ENCODE measurements at places on chromosomes 5 and 9. TPM values are rescaled to one million over a fixed set of nuclear protein-coding genes. Genes with fewer than 3 reads are reported as not detected.
A peak's percentile ranks its signal among the peaks of the same experiment; 100 is the strongest.

DNA sequence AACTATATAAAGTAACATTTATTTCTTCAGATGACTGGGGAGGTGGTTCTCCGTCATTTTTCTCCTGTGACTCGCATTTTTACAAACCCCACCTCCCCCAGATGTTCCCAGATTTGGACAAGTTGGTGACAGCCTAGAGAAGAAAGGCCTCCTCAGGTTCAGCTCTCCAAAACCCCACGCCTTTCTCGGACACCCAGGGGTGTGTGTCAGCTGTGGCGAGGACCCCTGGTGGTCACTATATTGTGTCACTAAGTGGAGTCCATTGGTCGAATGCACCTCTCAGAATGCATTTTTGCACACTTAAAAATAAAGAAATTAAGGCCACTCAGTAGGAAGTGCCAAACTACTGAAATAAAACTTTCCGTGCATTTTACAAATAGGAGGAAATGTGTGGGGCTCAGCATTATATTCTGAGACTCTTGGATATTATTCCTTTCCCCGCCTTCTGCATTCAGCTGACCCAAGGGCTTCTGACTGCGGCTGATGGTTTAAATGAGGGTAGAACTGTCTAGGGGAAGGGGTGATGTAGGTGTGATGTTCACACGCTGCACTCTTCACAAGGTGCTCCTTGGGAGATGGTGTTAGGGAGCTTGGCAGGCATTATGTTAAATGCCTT is 47.6 kb downstream of the ACO1 start:
- peak; percentile 23 for DNase-seq

DNA sequence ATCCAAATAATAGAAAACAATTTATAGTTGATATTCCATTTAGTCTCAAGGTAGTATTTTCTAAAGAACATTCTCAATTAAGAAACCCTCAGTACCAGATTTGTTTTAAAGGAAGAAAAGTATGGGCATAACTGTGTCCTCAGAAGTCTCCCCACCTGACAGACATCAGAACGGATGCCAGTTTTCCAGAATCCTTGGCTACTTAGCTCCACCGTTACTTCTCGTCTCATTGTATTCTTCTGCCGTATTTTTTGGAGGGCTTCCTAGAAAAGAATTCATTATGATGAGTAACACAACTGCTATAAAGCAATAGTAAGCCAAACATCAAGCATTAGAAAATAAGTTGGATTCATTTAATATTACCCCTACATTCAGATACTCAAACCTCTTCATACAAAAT is 67.8 kb downstream of the DROSHA start:
- DNase-seq: no peak

GRCh38 chr9:73077625-73078030 is 74.0 kb upstream of the ANXA1 start:
- DNase-seq: no peak

- DNase-seq: no peak
Measured at GRCh38 chr5:111126896-111127295, 34.7 kb downstream of the WDR36 start.

GRCh38 chr5:127288676-127289075 is 1.9 kb upstream of the MEGF10 start:
- DNase-seq: no peak

Gene SLC46A2
- not detected for total RNA-seq

GRCh38 chr5:73644385-73644963 is 18.5 kb downstream of the ARHGEF28 start:
- no peak for DNase-seq

Gene FAM78A
- total RNA-seq: 0.64 TPM

DNA sequence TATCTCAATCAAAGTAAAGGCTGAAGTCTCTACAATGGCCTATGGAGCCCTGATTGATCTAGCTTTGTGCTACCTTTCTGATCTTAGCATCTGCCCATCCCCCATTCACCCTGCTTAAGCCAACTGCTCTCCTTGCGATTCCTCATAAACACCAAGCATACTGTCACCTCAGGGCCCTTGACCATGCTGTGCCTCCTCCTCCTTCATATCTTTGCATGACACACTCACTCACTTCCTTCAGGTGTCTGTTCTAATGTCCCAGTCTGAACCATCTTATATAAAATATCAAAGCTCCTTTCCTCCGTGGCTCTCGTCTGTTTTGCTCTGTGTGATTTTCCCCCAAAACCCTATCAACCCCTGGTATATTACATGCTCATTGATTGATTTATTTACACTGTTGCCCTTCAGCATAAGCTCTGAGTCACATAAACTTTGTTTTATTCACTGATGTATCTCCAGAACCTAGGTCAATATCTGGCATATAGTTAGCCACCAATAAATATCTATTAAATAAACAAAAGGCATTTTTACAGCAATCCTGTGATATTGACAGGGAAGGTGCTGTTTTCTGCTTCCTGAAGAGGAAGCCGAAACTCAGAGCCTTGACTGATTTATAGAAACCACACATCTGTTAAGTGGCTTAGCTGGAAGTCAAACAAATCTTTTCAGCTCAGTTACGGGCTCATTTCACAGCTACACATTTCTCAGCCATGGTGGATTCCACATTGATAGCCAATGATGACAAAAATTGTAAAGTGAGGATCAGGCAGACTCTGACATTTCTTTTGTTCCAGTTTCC is 103.6 kb downstream of the BOD1 start:
- no peak for DNase-seq

DNA sequence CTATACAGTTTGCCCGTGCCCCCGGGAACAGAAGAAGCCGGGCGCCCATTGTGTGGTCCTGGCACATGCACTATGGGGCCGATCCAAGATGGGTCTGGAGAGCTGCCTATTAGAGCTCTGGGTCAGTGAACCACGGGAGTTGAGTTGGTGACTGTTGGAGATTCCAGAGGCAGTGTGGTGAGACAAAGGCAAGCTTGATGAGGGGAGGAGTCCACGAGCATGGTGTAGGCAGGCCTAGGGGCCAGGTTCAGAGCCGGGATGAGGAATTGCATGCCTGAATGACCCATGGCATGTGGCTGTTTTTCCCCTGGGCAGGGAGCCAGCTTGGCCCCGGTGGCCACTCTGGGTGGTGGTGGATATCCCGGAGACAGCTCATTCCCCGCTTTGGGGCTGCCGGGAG is 84.4 kb upstream of the STC2 start:
- DNase-seq: peak; percentile 66

Gene AK8
- total RNA-seq: 1.9 TPM

- DNase-seq: no peak
Measured at GRCh38 chr5:16866273-16866672, 69.8 kb downstream of the MYO10 start.

DNA sequence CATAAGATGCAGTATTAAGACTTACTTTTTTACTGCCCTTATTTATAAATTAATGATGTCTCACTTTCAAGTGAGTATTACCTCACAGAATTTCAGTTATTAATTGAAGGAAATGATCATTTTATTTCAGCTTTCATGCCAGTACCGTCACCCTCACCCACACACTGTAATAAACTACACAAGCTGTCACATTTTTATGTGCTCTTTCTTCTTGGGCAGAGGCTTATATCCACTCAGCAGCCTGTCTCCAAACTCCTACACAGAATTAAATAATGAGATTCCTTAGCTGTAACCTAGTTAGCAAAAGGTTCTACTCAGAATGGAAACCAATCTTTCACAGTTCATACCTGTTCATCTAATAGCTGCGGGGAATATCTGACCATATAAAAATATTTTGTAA is 1915.8 kb upstream of the CDH6 start:
- DNase-seq: no peak

DNA sequence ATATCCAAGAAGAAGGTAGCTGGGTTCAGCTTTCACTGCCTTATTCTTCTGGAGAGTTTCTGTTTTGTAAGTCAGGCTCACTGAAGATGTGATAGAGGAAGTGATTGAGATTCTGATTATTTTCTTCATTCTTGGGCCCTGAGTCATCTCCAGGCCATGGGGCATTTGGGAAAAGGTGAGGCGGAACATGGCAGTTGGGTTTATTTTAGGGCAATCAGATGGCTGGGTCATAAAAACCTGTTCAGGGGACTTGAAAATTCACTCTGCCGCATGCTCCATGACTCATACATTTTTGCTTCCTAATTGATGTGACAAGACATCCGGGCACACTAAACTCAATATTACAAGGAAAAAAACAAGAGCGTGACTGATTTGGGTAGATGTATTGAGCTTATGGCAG is 265.7 kb upstream of the KLF4 start:
- DNase-seq: peak; percentile 23

Gene COL15A1
- 1.2 TPM for total RNA-seq

DNA sequence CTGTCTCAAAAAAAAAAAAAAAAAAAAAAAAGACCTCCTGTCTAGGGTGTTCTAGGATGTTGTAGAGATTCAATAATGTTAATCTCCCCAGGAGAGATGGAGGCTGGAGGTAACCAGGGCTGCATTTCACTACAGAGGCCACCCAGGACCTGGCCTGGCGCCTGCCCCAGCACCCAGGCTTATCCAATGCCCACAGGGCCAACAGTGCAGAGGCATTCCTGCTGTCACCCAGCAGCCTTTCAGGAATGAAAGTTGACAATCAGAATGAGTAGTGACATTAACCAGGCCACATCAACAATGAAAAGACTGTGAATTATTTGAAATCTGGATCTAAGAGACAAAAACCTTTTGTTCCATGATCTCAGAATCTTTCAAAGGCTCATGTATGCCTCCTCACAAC is 36.2 kb upstream of the GABRP start:
- DNase-seq: no peak

- no peak for DNase-seq
Measured at GRCh38 chr9:127158786-127159324, 36.4 kb upstream of the ANGPTL2 start.

GRCh38 chr9:93031629-93032430 is 26.7 kb upstream of the SUSD3 start:
- DNase-seq: peak; percentile 21

DNA sequence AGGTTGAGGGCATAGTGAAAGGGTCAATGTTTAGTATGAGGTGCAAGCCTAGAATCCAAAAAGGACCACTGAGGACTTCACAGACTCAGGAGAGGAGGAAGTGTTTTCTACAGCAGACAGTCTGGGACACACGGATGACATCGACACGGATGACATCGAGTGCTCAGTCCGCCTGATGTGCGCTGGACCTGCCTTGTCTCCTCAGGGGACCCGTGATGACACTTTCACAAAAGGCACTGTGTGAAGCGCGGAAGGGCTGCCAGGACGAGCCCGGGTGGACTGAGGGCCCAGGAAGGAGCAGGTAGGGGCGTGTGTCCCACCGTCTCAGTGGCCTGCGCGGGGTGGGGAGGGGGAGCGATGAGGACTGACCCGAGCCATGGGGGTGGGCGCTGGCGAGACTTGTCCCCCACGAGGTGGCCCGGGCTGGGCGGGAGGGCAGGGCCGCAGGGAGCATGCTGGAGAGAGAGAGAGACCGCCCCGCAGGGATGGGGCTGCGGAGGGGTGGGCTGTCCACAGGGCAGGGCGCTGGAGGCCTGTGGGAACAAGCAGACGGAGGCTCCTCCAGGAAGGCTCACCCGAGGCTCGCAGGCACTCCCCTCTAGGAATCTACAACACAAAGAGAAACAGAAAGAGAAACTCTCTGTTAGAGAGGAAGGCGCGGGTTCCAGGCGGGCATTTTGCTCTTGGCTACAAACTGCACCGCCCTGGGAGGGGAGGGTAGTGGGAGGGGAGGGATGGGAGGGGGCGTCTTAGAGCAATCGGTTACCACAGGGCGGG is 54.9 kb downstream of the USP20 start:
- no peak for DNase-seq

- DNase-seq: no peak
Measured at GRCh38 chr9:90832261-90832660, 30.6 kb downstream of the SYK start.

DNA sequence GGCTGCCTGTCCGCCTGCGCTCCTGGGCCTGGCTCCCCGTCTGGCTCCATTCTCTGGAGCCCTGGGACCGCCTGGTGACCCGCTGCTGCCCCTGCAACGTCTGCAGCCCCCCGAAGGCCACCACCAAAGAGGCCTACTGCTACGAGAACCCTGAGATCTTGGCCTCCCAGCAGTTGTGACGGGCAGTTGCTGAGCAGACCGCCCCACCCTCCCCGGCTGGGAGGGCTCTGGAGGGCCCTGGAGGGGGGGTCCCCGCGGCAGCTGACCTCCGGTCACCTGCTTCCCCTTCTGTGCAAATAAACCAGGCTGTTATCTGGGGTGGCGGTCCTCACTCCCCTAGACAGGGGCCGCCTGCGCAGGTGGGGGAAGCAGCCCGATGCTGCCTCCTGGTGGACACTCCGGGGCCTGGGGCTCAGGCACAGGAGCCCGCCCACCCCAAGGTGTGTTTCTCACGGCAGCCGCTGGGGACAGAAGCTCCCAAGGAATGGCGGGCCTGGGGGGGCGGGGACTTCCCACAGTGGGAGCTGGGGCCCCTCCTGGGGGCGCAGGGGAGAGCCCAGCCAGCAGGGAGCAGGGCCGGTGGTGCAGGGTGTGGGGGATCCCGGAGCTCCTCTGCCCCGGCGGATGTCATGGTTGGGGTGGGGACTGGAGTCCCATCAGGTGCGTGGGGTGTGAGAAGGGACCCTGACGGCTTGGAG is 4.7 kb upstream of the TUBB4B start:
- DNase-seq: peak; percentile 76

DNA sequence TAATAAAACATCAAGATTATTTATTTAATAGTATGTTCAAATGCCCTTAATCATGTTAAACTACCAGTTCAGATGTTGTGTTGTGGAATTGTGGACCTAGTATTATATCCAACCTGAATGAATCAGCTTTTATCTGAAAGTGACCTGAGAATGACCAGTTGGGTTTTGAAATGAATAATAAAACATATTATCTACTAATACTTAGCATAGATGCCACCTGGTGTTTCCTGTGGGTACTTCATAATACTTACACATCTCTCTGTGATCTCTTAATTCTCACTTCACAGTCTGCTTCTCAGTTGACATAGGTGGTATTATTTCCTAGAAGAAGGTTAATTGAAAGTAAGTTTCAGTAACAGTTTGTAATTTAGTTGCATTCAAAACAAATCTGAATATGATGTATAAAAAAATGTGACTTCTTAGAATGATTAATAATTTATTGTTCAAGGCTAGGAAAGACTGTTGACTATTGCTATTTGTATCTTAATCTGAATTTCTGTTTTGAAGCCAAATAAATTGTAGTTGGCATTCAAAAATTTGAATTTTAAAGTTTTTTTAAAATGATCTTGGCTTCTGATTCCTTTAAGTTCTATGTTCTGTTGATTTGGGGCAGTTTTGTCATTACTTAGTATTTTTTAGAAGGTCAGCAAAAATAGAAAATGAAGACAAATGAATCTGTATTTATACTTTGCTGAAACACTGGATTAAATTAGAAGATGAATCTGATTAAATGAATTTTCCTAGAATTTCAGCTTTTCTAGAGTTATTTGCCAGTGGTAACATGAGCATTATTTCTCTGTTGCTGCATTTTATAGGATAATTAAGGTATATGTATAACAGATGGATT is 48.2 kb downstream of the KIF2A start:
- DNase-seq: no peak

Gene CTNND2
- total RNA-seq: not detected

Measured in MG63 (cell line).